Naive thymus-derived CD4-positive, alpha-beta T cell (primary cell): ENCODE measurements at places on chromosomes 6 and 20. TPM values are rescaled to one million over a fixed set of nuclear protein-coding genes. Genes with fewer than 3 reads are reported as not detected.

DNA sequence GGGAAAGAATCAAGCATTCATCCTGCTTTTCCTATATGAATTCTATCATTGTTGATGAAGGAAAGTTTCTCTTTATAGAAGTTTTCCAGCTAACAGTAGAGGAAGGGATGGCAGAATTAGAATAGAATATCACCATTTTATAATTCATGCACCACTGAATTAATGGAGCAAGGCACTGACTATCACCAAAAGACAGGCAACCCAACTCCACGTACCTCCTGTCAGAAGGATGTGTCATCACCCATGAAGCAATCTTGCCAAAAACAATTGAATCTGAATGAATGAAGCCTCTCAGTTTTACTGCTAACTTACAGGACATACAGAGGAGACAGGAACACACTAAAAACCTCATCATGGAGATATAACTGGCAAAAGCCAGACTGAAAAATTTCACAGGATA, 122.4 kb downstream of the NFATC2 start:
- DNase-seq: no peak

DNA sequence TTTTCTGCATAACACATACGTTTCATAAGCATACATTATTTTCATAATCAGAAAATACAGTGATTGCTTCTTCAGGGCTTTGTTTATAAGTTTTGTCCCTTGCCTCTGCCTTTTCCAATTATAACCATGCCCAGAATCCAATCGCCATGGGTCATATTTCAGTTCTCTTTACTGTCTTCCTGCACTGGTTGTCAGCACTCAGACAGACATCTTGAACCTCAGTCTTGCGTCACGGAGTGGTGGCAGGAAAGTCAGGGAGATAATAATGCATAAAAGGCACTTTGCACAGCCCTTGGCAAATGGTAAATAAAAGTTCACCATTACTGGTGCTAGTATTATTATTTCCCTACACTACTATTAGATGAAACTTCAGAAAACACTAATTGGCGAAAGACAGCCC, 7.2 kb downstream of the KIF16B start:
- DNase-seq: no peak

DNA sequence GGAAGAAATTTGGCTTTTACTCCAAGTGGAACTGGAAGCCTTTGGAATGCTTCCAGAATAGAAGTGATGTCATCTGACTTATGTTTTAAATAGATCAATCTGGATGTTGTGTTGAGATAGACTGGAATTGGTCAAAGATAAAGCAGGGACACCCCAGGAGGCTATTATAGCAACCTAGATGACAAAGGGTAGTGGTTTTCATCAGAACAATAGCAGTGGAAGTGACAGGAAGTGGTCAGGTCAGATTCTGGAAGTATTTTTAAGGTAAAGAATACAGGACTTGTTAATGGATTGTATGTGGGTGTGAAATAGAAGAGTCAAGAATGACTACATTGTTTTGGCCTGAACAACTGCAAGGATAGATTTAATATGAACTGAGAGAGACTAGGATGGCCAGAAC, 191.4 kb downstream of the ADGRB3 start:
- no peak for DNase-seq

- no peak for DNase-seq
These were observed 46.4 kb downstream of the HEBP2 start for GRCh38 chr6:138450445-138450844.

DNA sequence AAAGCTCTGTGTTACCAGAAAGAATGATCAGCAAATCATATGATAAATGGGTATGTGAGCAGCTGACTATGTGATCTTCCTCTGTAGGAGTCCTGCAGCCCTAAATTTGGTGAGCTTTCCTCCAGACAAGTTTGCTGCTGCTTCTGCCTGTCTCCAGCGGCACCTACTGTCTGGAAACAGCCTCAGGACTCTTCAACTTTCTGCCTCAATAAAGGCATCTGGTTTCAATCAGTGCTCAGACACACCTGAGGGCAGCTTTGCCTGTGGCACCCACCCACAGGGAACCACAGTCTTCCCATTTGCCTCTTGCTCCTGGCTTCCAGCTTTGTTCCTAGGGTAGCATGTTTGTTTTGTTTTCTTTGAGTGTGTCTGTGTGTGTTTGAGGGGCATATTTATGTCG, 727.9 kb upstream of the MAN1A1 start:
- DNase-seq: no peak

DNA sequence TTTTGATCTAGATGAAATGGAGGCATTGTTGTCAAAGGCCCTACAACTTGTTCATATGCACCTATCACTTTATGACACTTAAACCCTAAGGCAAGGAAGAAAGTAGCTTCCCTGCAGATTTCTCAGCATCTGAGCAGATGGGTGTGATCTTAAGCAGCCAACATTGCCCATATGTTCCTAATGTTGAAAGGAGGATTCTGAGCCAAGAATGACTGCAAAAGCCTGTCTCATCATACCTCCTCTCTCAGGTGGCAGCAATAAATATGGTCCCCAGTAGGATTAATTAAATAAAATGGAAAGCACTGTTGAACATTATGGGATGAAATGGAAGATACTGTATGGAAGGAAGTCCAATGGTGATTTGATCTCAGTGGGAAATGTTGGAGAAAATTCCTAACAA, 538.1 kb upstream of the MAN1A1 start:
- DNase-seq: no peak

The POU5F1 gene
- not detected for total RNA-seq

DNA sequence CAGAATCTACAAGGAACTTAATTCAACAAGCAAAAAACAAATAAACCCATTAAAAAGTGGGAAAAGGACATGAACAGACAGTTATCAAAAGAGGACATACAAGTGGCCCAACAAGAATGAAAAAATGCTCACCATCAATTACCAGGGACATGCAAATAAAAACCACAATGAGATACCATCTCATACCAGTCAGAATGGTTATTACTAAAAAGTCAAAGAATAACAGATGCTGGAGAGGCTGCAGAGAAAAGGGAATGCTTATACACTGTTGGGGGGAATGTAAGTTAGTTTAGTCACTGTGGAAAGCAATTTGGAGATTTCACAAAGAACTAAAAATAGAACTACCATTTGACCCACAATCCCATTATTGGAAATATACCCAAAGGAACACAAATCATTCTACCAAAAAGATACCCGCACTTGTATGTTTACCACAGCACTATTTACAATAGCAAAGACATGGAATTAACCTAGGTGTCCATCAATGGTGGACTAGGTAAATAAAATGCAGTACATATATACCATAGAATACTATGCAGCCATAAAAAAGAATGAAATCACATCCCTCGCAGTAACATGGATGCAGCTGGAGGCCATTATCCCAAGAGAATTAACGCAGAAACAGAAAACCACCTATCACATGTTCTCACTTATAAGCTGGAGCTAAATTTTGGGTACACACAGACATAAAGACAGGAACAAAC, 48.4 kb downstream of the RNGTT start:
- DNase-seq: no peak

The MRPL18 gene
- 67.8 and 67.9 TPM in 2 replicates for total RNA-seq
